ENCODE measurements at places on chromosomes 5 and 9.

DNA sequence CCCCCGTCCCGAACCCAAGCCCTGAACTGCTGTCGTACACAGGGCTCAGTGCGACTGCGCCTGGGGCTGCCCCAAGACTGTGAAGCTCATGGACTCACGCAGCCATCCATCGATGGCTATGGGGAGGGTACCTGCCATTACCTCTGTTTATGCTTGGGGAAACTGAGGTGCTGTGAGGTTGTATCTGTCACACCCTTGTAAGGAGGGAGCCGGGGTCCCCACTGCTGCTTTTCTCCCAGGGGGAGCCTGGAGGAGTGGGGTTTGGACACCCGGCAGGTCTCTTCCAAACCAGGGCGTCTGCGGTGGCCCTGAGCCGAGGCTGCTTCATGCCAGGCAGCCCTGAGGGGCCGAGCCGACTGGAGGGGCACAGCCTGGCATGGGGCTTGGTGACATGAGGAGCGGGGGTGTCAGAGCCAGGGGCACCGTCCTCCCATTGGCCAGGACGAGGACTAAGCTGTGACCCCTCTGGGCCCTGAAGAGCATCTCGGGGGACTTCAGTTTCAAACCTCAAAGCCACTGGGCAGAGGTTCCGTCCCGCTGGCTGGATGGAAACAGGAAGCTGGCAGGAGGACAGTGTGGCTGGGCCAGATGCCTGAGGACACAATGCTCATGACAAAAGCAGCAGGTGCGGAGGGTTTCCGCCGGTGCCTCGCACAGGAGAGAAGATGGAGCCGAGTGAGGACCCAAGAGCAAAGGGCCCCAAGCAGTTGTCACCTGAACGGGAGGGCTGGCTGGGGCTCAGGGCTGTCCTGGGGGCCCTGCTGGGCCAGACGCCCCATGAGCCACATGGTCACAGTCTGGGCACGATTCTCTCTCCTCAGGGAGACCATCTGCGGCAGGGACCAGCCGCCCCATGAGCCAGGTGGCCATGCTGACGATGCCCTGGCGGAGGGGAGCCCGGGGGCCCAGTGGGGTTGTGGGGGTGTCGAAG, 54.4 kb upstream of the EXOC3 start:
- DNase-seq, result no peak

DNA sequence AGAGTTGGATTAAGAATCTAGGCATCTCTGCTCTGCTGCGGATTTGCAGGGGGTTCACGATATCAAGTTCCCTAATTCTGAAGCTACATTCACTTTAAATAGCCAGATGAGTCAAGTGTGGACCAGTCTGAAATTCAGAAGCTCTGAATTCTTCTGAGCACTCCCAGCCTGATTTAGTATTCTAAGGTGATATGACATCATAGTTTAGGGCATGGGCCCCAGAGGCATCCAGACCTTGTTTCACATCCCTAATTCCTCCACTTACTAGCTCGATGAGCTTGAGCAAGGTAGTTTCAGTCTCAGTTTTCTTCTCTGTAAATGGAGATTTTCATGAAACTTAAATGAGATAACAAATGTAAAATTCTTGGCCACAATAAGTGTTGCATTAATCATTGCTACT, 65.2 kb downstream of the TMEM167A start:
- no peak for DNase-seq

DNA sequence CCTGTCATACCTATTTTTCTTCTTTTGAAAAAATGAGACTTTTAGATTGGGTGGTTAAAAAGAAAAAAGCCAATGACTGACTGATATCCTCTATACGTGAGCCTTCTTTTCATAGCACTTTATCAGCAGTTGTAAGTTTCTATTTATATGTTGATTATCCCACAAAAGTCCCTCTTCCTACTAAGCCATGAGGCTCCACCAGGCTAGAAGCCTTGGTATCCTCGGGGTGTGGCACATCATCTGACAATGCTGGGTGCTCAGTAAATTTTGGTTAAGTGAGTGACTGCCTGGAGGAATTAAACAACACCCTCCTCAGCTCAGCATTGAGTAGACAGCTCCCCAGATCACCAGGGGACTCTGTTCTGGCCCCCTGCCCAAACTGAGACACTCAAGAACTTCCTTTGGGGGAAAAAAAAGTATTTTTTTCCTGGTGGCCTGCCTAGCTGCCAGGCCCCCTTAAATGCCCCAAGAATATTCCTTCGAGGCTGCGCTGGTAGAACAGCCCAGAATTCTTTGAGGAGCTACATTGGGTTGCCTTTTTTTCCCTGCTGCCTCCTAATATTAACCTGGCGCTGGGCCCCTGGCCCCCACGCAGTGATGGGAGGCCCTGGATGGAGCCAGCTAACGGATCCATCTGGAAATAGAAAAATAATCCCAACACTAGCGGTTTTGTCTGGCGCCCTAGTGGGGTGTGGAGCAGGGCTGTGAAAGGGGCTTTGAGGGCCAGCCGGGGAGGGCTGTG, 23.4 kb upstream of the COL27A1 start:
- no peak for DNase-seq

DNA sequence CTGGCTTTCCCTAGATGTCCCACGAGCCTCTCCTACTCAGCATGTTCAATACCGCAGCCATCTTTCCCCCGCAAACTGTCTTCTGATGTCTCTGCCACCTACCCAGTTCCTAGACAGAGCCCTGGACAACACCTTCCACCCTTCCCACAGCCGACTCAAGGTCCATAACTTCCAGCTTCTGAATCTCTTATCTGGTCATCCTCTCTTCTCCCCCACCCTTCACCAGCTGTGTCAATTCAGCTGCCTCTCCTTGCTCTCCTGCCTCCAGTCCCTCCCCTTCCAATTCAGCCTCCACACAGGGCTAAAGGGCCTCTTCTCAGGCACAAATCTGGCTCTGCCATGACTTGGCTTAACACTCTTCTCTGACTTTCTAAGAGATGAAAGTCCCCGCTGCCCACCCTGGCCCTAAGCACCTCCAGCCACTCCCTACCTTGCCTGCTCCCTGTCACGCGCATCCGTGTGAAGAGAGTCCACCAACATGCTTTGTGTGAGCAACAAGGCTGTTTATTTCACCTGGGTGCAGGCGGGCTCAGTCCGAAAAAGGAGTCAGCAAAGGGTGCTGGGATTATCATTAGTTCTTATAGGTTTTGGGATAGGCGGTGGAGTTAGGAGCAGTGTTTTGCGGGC, 25.2 kb downstream of the AQP7 start:
- DNase-seq, result no peak

DNA sequence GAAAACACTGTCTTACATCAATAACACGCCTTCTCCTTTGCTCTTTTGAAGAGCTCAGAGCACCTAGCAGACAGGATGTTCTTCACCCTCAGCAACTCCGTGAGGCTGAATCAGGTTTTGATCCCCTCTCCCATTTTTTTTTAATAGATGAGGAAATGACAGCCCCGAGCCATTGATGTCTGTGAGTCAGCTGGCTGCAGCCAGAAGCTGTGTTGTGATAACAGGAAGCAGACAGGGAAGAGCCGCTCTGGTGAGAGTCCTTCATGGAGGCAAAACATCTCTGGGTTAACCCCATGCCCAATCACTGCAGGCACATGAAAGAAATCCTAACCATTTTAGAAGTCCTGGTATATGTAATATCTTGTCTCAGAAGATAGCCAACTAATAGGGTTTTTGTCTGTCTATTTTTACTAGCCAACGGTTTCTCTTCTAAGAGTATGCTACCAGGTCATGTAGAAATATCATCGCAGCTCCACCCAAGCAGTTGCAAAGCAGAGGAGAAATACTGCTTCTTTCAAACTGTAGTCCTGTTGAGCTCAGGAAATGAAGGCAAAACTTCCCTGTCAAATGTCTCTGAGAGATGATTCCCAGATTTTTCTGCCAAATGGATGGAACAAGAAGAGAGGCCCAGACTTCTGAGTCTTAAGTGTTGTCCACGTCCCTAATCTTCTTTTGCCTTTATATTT, 568.9 kb downstream of the CCDC171 start:
- DNase-seq, result no peak

- DNase-seq, result peak; percentile 48
Observed at GRCh38 chr5:1480217-1480616, 35.0 kb upstream of the SLC6A3 start.

All from heart right ventricle (tissue), 16 donors.